MCF 10A (cell line): ENCODE measurements at places on chromosomes 16 and 17. TPM values are rescaled to one million over a fixed set of nuclear protein-coding genes. Genes with fewer than 3 reads are reported as not detected.

- DNase-seq: no peak
- H3K27me3 ChIP-seq: no peaks in the 10 kb centered on the region
- H3K4me3 ChIP-seq: no peak overlapping the region
- peaks cover 50% of the 10 kb centered on the region for H3K36me3 ChIP-seq
These were observed 3.6 kb downstream of the TAOK2 start for GRCh38 chr16:29977063-29977825.

DNA sequence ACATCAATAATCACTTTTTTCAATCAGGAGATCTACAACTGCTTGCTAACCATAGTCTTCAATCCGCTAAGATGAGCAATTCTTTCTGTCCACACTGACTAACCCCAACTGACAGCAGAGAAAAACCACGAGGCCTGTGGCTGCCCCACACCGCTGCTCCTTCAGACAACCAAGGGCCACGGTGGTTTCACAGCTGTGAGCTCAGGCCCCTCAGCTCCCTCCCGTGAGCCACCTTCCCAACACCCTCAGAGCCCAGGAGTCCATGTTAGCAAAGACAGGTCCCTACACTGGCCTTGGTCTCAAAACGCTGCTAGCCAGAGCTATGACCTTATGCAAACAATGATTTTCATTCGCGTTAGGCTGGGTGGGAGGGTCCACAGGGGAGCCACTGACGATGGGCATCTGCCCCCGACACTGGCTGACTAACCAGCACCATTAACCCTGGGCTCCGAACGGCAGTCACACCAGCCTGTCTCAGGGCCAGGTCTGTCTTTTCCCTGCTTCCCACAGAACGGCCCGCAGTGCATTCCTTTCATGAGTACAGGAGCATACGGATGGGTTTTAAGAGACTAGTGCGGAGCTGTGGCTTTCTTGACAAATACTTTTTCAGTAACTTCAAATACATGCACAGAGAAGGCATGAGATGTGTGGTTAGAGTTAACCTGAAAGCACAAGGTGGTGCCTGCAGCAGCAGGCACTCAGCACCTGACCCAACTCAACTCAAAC lies 67.3 kb downstream of the ANKRD11 start:
- H3K4me3 ChIP-seq: no peak overlapping the region
- H3K4me1 ChIP-seq: no peaks in the 10 kb centered on the region
- no peak for DNase-seq
- peak overlapping the region; percentile 47 for H3K27ac ChIP-seq
- H3K27me3 ChIP-seq: no peaks in the 10 kb centered on the region
- peaks cover 37% of the 10 kb centered on the region for H3K36me3 ChIP-seq

DNA sequence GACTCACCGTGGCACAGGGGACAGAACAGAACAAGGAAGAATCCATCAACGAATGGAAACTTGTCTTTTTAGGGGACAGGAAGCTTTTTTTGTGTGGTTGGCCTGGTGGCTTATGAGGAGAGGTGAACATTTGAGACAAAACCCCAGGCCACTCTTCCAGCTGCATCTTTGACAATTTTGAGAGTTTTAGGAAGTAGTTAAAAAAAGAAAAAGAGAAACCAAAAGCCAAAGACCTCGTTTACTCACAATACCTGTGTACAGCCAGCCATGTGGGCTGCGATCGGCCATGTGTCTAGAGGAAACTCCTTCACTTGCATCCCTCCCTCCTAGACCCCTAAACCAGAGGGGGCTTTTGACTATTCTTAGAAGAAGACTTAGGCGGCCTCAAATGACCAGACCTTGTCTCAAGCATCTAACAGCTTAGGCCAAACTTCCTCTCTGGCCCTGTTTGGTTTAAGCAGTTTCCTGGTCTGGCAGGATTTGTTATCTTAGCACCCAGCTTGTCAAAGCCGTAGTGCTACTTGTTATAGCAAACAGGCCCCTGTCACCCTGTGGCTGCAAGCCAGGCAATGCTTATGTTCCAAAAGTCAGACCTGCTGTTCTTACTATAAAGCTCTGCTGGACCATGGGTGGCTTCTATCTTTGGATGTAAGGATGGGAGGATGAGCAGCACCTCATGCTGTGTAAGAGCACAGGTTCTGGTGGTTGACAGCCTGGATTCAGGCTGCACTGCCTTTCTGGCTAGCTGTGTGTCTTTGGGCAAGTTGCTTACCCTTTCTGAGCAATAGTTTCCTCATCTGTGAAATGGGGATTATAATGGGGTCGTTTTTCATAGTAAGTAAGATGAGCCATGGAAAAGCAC lies 17.7 kb downstream of the KSR1 start:
- no peak overlapping the region for H3K27ac ChIP-seq
- peaks cover 5% of the 10 kb centered on the region for H3K36me3 ChIP-seq
- peaks cover 29% of the 10 kb centered on the region for H3K4me1 ChIP-seq
- peaks cover 12% of the 10 kb centered on the region for H3K27me3 ChIP-seq
- DNase-seq: no peak

DNA sequence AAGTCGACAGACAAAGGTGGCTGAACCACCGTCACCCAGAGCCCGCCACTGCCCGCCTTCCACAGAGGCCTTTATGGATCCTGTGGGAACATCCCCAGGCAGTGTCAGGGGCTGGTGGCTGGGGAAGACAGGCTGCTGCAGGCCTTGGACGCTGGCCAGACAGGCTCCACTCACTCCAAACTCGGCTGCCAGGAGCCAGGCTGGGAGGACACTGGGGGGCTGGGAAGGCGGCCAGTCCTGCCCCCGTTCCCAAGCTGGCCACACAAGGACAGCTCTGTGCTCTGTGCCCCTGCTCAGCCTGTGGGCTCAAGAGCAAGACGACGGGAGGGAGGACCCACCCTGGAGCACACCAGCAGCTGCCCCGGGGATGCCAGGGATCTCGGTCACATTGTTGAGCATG lies 7.6 kb upstream of the LCAT start:
- no peaks in the 10 kb centered on the region for H3K27me3 ChIP-seq
- H3K27ac ChIP-seq: no peak overlapping the region
- H3K4me3 ChIP-seq: no peak overlapping the region
- peaks cover 9% of the 10 kb centered on the region for H3K4me1 ChIP-seq

The KRT40 gene
- total RNA-seq: not detected in 2 replicates
